K562 (cell line): ENCODE measurements at places on chromosomes 11 and 22. TPM values are rescaled to one million over a fixed set of nuclear protein-coding genes. Genes with fewer than 3 reads are reported as not detected.

DNA sequence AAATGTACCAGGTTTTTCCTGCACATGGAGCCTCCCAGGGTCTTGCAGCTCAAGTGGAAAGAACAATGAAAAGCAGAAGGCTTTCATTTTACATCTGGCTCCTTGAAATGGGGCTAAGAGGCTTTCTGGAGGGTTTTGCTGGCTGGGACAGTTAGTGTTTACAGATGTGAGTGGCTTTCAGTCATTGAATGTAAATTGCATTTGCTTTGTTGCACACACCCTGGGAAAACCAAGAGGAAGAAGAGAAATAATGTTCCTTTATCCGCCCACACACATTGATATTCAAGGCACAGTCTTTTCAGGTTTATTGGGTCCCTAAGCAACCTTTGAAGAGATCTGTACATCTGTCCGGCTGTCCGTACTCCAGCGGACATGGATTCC, 144.5 kb downstream of the SPON1 start:
- H3K27ac ChIP-seq, result no peak overlapping the region
- no peaks in the 10 kb centered on the region for H3K27me3 ChIP-seq
- no peaks in the 10 kb centered on the region for H3K4me1 ChIP-seq
- no peak for DNase-seq
- no peak overlapping the region for H3K4me3 ChIP-seq

- peaks cover 2% of the 10 kb centered on the region for H3K4me1 ChIP-seq
- no peaks in the 10 kb centered on the region for H3K27me3 ChIP-seq
- no peak overlapping the region for H3K4me3 ChIP-seq
These were observed 6.3 kb downstream of the CRY2 start for GRCh38 chr11:45853332-45854219.

DNA sequence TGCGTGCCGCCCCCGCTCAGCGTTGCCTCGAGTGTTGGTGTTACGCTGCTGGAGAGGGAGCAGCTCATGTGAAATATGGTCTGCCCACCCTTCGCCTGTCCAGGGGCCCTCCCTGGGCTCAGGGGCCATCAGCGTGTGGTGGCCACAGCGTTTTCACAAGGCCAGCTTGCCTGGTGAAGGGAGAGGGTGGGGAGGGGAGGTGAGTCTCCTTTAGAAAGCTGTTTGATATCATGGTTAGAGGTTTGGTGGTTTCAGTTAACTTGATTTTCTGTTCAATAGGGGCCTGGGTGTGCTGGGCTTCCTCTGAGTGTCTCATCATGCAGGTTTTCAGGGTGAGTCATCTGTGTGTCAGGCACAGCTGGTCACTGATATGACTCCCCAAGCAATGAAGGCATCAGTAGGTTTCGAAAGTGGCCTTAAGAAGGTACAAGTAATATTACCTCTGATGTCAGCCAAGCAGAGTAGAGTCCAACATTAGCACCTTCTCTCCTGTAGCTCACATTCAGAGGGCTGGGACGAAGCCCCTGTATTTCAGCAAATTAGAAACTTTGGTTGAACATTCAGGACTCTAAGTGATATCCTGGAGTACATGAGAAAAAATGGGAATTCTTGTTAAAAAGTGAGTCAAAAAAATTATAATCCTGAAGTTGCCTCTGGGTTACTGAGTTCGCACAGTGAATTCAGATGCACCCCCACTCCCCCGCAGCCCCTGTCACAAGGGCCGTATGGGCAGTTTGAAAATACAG, 172.5 kb downstream of the TBC1D22A start:
- no peaks in the 10 kb centered on the region for H3K36me3 ChIP-seq
- H3K4me1 ChIP-seq, result peaks cover 35% of the 10 kb centered on the region
- H3K27ac ChIP-seq, result peak overlapping the region; percentile 97
- H3K4me3 ChIP-seq, result peak overlapping the region; percentile 15; the same call in 1 of the 2 replicates
- DNase-seq, result peak; percentile 53
- no peaks in the 10 kb centered on the region for H3K27me3 ChIP-seq

The KCNJ11 gene
- 3.3 and 3.7 TPM in 2 replicates for total RNA-seq
